ENCODE measurements at places on chromosomes 6 and 20.

GRCh38 chr6:104572901-104573300 lies 286.8 kb downstream of the HACE1 start:
- no peak for DNase-seq

DNA sequence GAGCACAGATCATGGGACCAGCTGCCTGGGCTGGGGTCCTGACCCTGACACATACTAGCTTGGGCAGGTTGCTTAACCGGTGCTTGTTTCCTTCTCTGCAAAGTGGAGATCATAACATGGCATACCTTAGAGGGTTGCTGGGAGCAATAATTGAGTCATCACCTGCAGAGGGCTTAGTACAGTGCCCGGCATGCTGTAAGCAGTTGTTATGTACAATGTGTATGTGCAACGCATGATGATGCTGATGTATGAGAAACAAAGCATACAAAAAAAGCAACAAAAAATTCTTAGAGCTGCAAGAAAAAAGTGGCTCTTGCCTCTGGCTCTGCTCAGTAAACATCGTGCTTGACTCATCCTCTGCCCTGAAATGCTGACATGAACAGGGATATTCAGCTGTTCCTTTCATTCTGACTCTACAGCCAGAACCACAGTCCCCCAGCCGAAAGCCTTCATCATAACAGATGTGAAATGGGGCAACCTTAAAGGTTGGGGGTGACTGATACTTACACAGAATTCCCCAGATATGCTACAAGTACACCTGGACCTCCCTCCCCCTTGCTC lies 91.7 kb downstream of the CLIC5 start:
- no peak for DNase-seq

DNA sequence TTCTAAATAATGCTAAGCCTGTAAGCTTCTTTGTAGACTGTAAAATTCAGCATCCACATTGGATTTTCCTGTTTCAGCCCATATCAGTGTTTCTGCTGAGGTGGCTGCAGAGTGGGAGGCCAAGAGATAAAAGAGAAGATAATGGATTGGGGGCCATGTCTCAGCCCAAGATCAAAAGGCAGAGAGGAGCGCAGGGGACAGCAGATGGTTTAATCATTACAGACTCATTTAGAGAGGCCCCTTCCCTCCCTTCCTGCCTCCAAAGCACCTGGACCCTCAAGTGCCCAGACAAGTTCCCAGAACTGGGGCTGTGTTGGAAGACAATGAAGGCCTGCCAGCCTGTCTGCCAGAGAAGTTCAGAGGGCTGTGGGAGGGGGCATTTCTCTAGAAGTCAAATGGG lies 20.4 kb upstream of the CTNNBL1 start:
- DNase-seq = no peak

DNA sequence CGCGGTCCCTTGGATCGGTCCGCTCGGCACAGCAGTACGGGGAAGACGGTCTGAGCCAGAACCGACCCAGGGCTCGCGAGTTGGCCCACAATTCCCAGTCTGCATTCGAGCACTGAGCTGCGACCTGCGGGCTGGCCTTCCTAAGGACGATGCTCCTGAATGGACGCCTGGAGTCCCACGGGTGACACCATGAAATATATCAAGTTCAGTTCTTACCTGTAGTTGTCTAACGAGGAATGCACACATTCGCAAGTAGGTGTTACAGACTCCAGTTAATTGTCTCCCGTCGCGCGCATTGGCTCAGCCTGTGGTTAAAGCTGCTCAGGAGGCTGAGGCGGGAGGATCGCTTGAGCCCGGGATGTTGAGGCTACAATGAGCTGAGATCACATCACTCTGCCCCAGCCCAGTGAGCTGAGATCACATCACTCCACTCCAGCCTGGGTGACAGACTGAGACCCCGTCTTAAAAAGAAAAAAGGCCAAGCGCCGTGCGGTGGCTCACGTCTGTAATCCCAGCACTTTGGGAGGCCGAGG lies 802 bp downstream of the PEX7 start:
- DNase-seq = no peak

GRCh38 chr20:368915-369314 lies 11.6 kb upstream of the TRIB3 start:
- DNase-seq = no peak

GRCh38 chr6:21596145-21596948 lies 2.8 kb downstream of the SOX4 start:
- peak; percentile 31 for DNase-seq

GRCh38 chr6:157798851-157799250 lies 24.2 kb upstream of the SNX9 start:
- no peak for DNase-seq

Measured in activated CD4-positive, CD25-positive, alpha-beta regulatory T cell treated with anti-CD3 and anti-CD28 coated beads, Interleukin-2, amount 50 U/mL, for 72 hours (primary cell).